CD4-positive, alpha-beta T cell treated with Interleukin-10 for 1 hour (primary cell): ENCODE measurements at places on chromosomes 3 and 15.

DNA sequence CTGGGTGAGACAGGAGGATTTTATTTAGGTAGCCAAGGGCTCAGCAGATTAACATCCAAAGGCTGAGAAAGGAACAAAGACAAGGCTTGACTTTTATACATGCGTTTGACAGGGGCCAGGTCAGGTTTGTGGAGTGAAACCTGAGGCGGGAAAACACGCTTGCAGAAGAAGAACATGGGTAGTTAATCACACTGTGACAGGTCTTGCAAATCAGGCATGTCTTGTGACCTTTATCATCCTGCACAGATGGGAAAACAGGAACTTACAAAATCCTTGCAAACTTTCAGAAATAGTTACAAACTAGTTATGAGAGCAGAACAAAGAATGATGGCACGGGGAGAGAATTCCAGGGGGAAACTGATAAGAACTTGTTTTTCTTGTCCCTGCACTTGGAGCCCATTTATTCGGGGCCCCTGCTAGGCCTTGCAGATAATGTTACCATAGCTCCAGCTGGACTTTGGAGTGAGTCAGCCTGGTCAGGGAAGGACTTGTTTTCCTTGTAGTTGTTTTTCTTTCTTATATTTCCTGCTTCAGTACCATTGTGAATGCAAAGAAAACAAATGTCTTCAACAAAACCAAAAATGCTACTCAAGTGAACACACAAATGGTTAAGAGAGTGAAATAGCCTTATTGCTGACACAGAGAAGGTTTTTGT is 965.9 kb upstream of the ROBO1 start:
- DNase-seq: no peak

- DNase-seq: no peak
These were observed 868.6 kb upstream of the SEMA6D start for GRCh38 chr15:46848704-46849103.

- DNase-seq: no peak
These were observed 99.6 kb upstream of the ETV5 start for GRCh38 chr3:186208296-186208989.

- DNase-seq: no peak
These were observed 481 bp downstream of the AP4E1 start for GRCh38 chr15:50909010-50909317.

- no peak for DNase-seq
These were observed 88.8 kb downstream of the CACNA1D start for GRCh38 chr3:53583161-53583690.

DNA sequence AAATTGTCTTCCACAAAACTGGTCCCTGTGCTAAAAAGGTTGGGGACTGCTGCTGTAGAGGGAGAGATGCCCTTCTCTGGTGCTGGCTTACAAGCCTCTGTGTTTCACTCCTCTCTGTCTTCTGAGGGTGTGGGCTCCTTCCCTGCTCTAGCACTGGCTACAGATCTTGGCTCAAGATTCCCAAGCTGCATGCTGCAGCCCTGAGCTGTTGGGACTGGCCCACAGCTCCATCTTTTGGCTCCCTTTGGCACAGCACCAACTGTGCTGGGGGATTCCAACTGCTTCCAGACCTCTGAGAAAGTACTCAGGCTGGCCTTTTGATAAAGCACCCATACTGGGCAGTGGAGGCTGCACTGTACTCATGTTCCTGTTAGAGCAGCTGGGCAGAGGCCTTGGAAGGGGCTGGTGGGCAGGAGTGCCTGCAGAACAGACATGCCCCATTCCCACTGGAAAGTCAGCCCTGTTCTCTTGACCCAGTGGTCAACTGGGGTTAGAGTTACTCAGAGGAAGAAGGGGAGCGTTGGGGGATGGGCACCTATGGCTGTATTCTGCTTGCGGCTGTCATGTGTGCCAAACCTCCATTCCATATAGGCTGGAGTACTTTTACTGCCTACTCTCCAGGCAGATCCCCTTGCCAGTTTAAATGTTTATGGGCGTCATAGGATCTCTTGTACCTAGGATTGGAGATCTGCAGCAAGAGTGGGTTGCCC is 55.7 kb downstream of the GALK2 start:
- no peak for DNase-seq

- no peak for DNase-seq
These were observed 866.9 kb downstream of the ROBO1 start for GRCh38 chr3:78900880-78901279.

DNA sequence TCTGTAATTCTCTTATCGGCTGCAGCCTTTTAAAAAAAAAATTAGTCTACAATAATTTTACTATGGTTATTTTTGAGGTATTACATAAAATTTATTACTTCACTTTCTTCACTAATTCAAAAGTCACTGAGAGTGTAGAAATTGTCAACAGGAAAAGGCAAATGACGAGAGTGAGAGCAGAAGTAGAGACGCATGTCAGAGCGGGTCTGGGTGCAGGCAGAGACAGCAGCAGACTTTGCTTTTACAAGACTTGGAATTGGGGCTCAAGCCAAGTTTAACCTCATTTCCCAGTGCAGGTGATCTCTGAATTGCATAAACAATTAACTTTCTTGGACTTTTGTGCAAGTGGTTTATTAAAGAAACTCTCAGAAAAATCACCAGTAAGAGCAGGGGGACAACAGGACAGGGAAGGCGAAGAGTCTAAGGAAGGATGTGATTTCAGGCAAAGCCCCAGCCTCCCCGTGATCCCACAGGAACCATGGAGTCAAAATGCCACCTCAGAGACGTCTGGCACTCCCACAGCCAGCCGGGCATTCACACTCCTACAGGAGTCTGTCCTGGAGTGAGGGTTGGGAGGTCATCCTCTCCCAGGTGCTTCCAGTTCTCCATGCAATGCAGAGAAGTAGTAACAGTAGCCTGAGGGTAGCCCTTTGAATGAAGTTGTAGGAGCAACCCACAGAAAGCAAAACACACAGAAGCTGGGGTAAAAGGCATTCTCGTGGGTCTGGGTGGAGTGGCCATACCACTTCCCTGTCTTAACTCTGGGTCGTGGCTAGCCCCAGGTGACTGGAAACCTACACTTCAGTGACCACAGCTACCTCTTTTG is 274.0 kb upstream of the TGFBR2 start:
- DNase-seq: no peak

DNA sequence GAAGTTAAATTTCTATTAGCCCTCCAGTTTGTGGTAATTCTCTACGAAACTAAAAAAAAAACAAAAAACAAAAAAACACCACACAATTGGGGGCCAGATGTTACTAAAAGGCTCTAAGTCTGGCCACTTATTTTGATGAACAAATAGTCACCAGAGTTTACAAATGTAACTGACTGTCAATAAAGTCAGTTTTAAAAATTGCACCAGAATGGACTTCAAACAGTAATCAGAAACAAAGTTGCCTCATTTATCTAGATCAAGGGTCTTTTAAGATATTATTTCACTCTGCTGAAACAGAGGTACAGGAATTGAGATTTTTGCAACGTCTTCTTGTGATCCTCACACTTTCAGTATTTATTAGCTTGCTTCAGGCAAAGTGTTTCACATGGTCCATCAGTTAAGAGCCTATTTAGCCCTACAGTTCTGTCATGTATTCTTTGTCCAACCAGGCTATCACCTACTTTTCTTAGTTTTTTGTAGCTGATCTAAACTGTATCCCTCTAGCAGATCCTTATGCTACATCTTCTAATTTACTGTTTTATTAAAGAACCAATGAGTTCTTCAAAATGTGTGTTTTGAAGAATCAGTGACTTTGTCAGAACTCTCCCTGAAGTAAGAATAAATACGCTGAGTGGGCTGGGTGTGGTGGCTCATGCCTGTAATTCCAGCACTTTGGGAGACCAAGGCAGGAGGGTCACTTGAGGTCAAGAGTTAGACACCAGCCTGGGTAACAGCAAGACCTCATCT is 74.7 kb downstream of the ANKRD28 start:
- DNase-seq: no peak
